ENCODE measurements at places on chromosomes 2 and 18.

- no peak for DNase-seq
These were observed 55.7 kb upstream of the LYPD1 start for GRCh38 chr2:132725748-132726147.

GRCh38 chr18:61569176-61569892, 236.1 kb downstream of the CDH20 start:
- DNase-seq: no peak

DNA sequence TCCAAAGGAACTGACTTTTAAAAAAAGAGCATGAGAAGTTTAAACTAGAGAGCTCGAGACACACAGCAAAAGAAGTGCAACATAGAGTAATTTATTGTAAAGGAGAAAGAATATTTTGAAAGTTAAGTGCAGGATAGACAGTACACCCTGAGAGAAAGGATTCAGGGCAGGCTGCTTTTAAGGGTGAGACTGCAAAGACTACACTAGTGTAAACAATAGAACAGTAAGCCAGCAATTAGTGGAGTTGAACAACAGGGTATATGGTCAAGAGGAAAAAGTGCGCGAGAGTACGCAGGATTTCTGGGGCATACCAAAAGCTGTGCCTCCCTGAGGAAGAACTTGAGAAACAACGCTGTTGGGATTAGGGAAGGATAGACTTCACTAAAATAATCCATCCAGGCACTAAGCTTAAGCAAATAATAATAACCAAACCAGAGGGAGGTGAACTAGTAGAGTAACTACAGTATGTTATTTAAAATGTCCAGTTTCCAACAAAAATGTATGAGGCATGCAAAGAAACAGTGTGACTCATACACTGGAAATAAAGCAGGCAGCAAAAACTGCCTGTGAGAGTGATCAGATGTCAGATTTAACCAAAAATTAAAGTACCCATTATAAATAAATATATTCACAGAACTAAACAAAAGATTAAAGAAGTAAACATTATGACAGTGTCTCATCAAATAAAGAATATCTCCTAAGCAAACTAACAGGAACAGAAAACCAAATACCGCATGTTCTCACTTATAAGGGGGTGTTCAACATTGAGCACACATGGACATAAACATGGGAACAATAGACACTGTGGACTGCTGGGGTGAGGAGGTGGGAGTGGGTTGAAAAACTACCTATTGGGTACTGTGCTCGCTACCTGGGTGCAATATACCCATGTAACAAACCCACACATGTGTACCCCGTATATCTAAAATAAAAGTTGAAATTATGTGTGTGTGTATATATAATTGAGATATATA, 40.5 kb upstream of the EMILIN2 start:
- no peak for DNase-seq

- DNase-seq: no peak
These were observed 74.5 kb downstream of the TMEM17 start for GRCh38 chr2:62431512-62431911.

DNA sequence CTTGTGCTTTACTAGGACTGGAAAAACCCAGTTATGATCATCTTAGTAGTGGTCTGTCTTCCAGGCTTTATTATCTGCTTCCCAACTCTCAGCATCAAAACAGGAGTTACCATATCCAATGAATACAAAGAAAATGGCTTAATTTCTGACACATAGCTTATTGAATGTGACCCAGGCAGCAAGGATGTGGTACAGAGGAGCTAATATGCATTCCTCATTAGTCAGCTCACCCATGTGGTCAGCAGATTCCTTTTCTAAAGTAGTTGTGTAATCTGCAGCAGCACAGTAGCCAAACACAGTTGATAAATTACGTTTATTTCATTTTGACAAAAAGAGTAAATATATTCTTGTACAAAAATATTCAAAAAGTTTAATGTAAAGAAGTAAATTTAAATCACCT, 43.6 kb downstream of the TSPYL6 start:
- DNase-seq: no peak
